Right cardiac atrium (tissue), 5 donors: ENCODE measurements at places on chromosomes 4 and X. TPM values are rescaled to one million over a fixed set of nuclear protein-coding genes. Genes with fewer than 3 reads are reported as not detected.

SLC16A2 gene
- polyA plus RNA-seq, result 6.8 TPM

PIM2 gene
- polyA plus RNA-seq, result 4.3 TPM

ASB5 gene
- polyA plus RNA-seq, result 1.4 TPM

PRRG1 gene
- 6.1 TPM for polyA plus RNA-seq

OTC gene
- polyA plus RNA-seq, result 0.18 TPM

NOCT gene
- 4.7 TPM for polyA plus RNA-seq
